GF-D8 (cell line): ENCODE measurements at places on chromosomes 5 and 9.

GRCh38 chr9:4799033-4799430 is 6.3 kb downstream of the RCL1 start:
- no peak for DNase-seq

- no peak for DNase-seq
Measured at GRCh38 chr9:73219985-73220626, 68.4 kb downstream of the ANXA1 start.

- DNase-seq, result no peak
Measured at GRCh38 chr9:12698266-12698665, 5.1 kb downstream of the TYRP1 start.

- DNase-seq, result no peak
Measured at GRCh38 chr9:107323836-107324585, 40.9 kb downstream of the RAD23B start.

GRCh38 chr5:91848453-91848852 is 465.3 kb upstream of the ARRDC3 start:
- DNase-seq, result no peak

DNA sequence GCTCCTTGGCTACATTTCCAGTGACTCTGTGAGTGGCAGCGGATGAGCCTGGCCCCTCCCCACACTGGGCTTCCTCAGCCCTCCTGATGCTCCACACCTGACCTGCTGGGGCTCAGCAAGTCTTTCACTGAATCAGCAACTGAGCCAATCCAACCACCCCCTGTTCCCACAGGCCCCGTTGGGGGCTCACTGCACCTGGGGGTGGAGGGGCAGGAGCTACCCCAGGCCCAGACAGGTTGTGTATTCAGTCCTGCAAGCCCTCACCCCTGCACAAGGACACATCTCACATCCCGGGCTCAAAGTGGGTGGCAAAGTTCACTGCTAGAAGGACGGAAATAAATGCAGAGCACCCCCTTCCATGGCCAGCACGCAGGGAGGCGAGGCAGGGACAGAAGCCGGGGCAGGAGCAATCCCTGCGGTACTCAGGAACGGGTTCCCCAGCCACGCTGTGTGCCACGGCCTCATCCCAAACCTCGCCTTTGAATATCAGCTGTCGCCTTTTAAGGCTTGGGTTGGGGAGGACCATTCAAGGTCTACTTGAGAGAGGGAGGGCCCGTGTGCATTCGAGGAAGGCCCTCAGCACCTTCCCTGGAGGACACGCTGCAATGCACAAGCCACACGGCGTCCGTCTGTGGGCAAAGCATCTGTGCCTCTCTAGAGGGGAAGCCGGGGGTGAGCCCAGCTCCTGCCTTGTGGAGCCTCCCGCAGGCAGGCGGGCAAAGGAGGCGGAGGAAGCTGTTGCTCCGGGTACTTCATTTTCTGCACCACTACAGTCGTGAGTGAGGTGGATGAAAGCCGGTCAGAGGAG is 75.0 kb upstream of the SARDH start:
- no peak for DNase-seq

GRCh38 chr5:41277476-41278245 is 64.3 kb upstream of the C6 start:
- DNase-seq, result no peak
